ENCODE measurements at places on chromosomes 11 and 22.

DNA sequence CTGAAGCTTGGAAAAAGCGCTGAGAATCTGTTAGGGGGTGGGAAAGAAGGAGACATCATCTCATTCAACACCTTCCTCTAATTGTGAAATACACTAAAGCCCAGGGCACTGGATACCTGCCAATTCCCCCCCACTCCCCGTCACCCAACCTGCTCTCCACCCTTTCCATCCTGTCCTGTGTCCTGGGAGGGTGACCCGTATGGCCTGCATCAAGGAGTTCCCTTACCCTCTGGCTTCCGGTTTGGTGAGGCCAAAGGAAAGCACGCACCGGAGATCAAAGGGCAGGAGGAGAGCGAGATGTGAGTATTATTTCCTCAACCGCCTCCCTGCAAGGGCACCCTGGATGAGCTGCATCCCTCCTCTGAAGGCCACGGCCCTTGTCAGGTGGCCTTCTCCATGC, 65.0 kb upstream of the PTPRJ start:
- DNase-seq: no peak

DNA sequence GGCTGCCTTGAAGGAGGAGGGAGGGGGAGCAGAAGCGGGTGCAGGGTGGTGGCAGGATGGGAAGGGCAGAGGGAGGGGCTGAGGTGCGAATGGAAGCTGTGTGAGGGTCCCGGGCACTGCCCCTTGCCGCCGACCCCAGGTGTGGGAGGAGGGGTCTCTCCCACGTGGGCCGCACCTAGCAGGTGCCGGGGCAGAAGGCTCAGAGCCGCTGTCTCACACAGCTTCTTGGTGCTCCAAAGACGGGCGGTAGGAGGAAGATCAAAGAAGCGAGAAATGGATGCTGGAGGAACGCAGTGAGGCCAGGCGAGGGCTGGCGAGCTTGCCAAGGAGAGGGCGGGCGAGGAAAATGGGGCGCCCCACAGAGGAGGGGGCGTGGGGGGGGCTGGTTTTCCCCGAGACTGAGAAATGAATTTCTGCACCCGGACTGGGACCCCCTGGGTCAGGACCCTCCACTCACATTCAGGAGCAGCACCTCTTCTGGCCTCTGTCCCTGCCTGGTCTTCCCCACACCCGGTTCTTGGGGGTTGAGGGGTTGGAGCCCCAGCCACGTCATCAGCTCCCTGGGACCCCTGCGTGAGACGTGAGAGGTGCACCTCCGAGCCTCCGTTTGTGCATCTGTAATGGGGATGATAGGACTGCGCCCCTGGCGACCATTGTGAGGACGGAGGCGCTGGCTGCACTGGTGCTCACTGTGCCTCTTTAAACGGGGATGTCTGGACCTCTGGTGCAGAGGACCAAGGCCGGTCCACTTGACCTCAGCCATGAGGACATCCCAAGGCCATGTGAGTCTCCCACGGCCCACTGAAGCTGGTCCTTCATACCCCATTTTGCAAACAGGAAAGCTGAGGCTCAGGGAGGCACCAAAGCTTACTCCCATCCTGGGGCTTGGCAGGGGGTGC, 16.8 kb downstream of the LSP1 start:
- DNase-seq: no peak

- no peak for DNase-seq
These were observed 21.5 kb downstream of the PRRG4 start for GRCh38 chr11:32851251-32851650.

GRCh38 chr22:20182365-20182764, 31.5 kb upstream of the CCDC188 start:
- DNase-seq: no peak
